ENCODE measurements at places on chromosomes 4 and X.

DNA sequence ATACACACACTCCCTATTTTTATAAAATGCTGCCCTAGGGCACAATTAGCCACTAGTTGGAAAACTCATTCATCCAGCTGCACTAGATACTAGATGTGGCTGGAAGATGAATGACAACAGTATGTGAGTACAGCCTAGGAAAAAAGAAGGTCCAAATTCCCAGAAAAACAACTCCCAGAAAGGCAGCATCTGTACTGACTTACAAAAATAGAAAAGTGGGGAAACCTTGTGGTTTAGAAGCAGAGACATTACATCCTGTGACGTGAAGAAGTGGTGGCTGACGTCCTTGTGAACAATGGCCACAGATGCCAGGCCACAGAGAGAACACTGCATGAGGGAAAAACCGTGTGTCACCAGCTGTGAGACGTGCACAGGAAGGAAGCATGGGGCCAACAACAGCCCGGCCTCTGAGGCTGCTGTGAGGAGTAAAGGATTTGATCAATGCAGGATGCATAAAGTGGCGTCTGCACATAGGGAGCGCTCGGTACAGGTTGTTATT lies 81.2 kb downstream of the SPRY1 start:
- H3K4me1 ChIP-seq, result peaks cover 11% of the 10 kb centered on the region
- H3K27me3 ChIP-seq, result no peaks in the 10 kb centered on the region
- no peak for DNase-seq

DNA sequence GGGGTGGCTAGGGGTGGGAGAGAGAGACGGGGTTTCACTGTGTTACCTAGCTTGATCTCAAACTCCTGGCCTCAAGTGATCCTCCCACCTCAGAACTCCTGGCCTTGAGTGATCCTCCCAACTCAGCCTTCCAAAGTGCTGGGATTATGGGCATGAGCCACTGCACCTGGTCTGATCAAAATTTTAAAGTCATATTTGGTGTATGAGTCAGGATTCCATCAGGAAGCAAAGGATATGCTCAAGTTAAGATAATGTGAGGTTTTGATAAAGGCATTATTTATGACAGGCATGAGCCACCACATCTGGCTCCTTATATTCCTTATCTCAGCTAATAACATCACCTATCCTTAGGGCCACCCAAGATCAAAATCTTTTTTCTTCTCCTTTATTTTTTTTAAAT lies 182.0 kb downstream of the SLC4A4 start:
- H3K4me1 ChIP-seq, result no peaks in the 10 kb centered on the region
- DNase-seq, result no peak
- H3K27me3 ChIP-seq, result no peaks in the 10 kb centered on the region
- H3K36me3 ChIP-seq, result no peaks in the 10 kb centered on the region

DNA sequence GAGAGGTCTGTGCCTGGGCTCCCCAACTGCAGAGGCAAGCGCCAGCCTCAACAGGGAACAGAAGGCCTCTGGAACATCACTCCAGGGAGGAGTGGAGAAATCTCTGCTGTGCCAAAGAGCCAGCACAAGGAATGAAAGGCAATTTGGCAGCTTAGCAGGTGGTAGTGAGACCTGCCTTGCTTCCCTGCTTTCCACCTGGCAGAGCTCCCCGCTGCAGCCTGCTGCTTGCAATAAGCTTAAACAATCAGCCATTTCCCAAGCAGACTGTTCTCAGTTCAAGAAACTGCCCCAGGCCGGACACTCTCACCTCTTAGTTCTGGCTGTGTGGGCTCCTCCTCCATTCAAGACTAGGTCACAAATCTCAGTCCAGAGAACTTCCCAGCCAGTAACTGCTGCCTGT lies 370.6 kb downstream of the MAGEB5 start:
- no peaks in the 10 kb centered on the region for H3K36me3 ChIP-seq
- no peak overlapping the region for H3K4me3 ChIP-seq
- no peak overlapping the region for H3K27ac ChIP-seq
- no peaks in the 10 kb centered on the region for H3K27me3 ChIP-seq
- DNase-seq, result no peak

DNA sequence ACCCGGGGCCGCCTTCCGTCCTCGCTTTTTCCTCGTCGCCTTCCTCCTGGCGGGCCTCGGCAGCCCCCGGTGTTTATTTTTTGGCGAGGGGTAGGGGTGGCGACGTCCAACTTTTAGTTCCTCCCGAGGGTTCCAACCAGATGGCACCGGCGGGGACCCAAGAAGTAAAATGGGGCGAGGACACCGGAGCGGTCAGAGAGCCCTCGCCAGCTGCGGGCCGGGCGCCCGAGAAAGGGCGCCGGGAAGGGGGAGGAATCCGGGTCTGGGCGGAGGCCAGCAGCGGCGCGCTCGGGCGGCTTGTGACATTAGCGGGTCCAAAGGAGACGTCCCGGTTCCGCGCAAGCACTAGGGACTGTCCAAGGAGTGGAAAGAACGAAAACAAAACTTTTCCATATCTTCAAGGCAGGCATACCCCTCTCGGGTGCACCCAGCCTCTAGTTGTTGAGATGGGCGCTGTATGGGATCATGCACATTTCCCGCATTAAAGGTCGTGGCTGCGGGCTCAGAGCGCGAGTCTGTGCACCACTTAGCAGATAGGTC lies 691 bp upstream of the USP46 start:
- peaks cover 16% of the 10 kb centered on the region for H3K4me1 ChIP-seq
- peak overlapping the region; percentile 70 for H3K27ac ChIP-seq
- no peaks in the 10 kb centered on the region for H3K27me3 ChIP-seq
- no peak for DNase-seq

DNA sequence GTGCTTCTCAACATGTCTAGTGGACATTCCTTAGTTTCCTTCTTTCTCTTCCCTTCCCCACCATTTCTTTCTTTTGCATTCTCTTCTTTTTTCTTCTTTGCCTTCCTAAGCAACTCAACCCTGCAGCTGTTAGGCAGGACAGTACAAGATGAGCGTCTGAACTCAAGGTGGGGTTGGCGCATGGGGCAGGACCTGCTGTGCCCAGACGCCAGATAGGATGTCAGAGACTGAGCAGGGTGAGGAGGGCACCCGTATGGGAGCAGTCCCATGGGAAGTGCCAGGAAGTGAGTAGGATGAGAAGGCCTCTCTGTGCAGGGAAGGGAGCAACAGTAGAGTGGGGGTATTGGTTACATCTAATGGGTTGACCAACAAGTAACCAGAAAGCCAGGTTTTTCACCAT lies 38.1 kb upstream of the ZNF827 start:
- H3K36me3 ChIP-seq, result no peaks in the 10 kb centered on the region
- no peaks in the 10 kb centered on the region for H3K4me1 ChIP-seq
- H3K27ac ChIP-seq, result no peak overlapping the region
- H3K27me3 ChIP-seq, result no peaks in the 10 kb centered on the region
- DNase-seq, result no peak

DNA sequence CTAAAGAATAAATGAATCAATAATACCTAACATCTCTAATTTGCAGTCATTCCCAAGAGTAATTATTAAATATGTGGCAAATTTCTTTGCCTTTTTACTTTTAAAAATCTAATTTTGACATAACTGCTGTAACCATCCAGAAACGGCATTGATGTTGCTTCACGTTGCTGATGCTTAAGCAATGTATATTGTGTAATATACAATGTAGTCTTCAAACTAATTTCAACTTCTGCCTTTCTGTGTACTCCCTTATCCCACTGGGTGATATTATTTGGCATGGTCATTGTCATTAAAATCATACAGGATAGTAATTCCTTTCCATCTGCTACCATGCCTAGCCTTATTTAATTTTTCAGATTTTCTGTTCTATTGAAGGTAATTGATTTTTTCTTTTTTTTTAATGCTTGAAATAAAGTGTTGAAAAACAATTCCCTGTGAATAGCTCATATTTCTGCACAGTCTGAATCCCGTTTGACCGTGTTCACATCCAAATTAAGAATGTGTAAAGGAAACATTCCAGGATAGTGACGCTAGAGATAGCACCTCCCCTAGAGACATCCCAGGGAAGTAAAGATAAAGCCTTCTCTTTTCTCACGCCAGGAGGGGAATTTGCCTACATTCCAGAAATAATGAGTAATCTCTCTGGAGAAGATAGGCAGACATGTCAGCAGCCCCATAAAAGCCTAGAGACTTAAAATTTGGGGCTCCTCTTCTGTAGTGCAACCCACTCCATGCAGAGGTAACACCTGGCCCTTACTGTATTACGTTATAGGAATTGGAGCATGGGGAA lies 8.6 kb downstream of the FAM200B start:
- H3K4me1 ChIP-seq, result peaks cover 50% of the 10 kb centered on the region
- DNase-seq, result peak; percentile 64
- H3K27ac ChIP-seq, result peak overlapping the region; percentile 88
- H3K4me3 ChIP-seq, result peak overlapping the region; percentile 39

DNA sequence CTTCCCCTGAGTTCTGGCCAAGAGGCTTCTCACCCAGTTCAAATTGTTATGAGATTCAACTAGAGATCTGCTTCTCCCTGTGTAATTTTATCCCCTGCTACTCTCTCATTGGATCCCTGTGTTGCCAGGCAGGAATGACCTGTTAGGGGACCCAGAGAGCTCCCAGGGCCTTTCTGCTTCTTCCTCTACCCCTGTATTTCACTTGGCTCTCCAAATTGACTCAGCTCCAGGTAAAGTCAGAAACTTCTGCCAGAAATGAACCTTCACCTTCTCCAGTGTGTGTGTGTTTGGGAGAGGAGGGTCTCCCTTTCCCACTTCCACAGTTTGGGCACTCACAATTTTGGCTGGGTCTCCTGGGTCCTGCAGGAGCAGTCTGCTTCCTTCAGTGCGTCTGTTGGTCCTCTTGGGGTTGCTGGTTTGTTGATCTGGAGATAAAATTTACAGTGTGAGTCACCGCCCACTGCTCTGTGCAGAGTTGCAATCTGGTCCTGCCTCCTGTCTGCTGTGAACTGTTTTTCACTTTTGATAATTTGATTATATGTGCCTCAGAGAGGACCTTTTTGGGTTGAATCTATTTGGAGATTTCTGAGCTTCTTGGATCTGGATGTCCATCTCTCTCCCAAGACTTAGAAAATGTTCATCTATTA lies 112.4 kb upstream of the EDA2R start:
- no peak for DNase-seq
- H3K27ac ChIP-seq, result no peak overlapping the region
- H3K27me3 ChIP-seq, result no peaks in the 10 kb centered on the region
- H3K36me3 ChIP-seq, result no peaks in the 10 kb centered on the region
- no peak overlapping the region for H3K4me3 ChIP-seq
